ENCODE measurements at places on chromosomes 1 and 21.

DNA sequence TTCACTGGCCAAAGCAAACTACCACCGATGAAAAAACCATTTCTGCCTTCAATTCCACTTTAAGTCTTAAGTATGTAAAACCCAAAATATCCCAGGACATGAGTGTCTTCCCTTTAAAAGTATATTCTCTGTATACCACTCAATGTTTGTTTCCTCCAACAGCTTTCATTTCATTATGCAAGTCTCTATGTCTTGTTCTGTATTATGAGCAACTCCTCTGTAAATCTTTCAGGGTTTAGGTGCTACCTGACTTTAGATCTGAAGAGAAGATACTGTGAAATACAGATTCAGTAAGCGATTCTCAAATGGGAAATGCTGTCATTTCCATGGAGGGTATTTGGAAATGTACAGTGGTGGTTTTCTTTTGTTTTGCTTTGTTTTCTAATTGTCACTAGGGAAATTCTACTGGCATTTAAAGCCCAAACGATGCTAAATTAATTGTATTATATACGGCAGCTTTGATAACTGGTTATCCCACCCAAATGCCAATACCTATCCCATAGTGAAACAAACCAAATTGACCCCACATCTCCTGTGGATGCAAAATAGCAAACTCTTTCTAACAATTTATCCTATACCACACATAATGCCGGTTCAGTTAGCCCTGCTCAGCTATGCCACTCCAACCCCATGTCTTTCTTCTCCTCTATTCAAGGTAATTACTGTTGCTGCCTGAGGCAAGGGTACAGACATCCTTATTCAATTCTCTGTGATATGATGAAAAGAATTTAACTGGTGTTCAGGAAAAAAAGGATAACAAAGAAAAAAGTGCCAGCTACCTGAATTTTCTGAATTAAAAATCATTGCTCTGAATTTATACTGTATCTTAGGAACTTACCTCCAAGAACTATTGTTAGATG lies 182.8 kb downstream of the EIF4G3 start:
- no peak for DNase-seq

GRCh38 chr1:230215529-230215928 lies 148.5 kb downstream of the GALNT2 start:
- no peak for DNase-seq

DNA sequence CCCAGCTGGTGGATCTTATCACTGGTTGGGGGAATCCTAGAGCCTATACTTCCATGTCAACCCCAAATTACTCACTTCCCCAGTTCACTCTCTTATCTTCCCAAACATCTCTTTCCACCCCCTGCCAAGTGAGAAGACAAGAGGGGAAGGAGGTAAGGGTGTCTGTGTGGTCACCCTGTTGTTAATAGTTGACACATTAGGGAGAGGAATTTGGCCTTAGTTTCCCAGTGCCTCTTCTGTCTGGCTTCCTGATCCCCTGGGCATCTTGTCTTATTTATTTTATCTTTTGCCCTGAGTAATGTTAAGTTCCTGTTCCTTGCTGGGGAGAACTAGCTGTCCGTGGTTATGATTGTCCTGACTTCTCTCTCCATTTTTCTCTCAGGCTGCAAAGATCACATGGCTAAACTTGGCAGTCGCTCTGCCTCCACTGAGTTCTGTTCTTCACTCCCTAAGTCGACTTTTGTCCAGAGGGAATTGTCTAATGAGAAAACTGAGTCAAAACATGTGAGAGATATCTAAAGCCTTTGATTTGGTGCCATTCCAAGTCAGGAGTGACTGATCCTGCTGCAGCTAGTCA lies 157.1 kb upstream of the SYT6 start:
- no peak for DNase-seq

DNA sequence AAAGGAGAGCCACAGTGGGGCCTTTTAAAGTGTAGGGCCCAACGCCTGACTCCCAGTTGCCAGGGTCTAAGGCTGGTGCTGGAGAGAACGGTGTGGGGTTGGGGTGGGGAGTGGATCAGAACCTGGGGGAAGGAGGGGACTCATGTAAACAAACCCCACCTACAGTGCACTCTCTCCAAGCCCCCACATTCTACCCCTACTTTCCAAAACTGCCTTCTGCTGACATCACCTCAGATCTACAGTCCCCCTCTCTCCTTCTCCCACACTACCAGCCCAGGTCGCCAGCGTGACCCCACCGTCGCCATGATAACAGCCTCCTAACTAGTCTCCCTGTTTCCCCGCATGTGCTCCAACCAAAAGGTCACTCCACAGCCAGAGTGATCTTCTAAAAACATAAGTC lies 26.6 kb downstream of the TNNT2 start:
- no peak for DNase-seq

DNA sequence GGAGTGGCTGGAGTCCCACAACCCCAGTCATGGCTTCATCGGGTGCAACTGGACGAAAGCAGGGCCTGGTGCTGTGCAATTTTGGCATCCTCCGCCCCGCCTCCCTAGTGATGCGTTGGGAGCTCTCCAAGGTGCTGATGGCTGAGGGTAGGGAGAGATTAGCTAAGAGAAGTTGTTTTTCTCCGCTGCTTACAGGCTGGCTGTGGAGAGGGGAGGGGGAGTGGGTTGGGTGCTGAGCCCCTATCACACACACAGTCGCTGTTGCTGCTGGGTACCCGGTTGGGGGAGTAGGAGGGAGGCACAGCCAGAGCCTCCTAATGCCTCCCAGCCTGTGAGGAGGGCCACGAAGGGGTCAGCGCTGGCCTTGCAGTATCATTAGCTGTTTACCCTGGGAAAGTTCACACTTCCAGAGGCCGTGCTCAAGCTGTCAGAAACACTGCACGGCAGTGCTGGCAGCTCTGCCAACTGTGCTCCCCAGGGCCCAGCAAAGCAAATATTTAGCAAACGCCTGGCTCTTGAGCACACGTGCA lies 110.0 kb downstream of the GRIK3 start:
- peak; percentile 63 for DNase-seq

DNA sequence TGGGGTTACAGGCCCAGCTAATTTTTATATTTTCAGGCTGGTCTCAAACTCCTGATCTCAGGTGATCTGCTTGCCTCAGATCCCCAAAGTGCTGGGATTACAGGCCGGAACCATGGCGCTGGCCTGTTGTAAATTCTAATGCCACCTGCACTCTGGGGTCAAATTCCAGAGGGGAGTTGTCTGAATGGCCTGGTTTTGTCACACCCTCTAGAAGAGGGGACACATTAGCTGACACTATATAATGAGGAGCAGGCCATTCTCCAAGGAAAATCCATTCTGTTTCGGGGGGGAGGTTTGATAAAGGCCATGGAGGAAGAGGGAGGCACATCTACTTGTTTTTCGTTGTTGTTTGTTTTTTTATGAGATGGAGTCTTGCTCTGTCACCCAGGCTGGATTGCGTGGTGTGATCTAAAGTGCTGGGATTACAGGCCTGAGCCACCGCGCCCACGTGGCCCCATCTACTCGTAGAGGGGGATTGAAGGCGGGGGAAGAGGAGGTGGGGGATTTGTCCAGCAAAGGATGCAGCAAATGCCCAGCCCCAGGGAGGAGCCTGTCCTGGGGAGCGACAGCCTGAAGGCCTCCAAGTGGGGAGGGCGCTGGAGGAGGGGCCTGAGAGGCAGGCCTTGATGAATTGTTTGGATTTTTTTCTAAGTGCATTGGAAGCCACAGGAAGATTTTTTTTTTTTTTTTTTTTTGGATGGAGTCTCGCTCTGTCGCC lies 78.4 kb upstream of the SLC45A1 start:
- DNase-seq, result no peak

DNA sequence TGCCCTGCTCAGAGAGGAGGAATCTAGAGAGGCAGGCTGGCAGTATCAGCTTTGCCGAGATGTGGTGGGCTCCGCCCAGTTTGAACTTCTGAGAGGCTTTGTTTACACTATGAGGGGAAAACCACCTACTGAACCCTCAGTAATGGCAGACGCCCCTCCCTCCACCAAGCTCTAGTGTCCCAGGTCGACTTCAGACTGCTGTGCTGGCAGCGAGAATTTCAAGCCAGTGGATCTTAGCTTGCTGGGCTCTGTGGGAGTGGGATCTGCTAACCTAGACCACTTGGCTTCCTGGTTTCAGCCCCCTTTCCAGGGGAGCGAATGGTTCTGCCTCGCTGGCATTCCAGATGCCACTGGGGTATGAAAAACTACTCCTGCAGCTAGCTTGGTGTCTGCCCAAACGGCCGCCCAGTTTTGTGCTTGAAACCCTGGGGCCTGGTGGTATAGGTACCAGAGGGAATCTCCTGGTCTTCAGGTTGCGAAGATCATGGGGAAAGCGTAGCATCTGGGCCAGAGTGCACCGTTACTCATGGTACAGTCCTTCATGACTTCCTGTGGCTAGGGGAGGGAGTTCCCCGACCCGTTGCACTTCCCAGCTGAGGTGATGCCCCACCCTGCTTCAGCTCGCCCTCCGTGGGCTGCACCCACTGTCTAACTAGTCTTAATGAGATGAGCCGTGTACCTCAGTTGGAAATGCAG lies 43.6 kb downstream of the C21orf91 start:
- DNase-seq, result no peak

GRCh38 chr1:3733883-3734589 lies 18.2 kb upstream of the CCDC27 start:
- DNase-seq, result no peak

DNA sequence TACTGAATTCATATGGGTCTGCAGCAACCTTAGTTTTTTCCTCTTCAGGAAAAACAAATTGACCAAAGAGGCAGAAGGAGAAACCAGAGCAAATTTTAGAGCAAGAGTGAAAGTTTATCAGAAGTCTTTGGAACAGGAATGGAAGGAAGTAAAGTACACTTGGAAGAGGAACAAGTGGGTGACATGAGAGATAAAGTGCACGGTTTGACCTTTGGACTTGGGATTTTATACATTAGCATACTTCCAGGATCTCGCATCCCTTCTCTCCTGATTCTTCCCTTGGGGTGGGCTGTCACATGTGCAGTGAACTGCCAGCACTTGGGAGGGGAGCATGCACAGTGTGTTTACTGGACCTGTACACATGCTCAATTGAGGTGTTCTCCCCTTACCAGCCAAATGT lies 754.8 kb upstream of the ADAMTS5 start:
- DNase-seq, result no peak

DNA sequence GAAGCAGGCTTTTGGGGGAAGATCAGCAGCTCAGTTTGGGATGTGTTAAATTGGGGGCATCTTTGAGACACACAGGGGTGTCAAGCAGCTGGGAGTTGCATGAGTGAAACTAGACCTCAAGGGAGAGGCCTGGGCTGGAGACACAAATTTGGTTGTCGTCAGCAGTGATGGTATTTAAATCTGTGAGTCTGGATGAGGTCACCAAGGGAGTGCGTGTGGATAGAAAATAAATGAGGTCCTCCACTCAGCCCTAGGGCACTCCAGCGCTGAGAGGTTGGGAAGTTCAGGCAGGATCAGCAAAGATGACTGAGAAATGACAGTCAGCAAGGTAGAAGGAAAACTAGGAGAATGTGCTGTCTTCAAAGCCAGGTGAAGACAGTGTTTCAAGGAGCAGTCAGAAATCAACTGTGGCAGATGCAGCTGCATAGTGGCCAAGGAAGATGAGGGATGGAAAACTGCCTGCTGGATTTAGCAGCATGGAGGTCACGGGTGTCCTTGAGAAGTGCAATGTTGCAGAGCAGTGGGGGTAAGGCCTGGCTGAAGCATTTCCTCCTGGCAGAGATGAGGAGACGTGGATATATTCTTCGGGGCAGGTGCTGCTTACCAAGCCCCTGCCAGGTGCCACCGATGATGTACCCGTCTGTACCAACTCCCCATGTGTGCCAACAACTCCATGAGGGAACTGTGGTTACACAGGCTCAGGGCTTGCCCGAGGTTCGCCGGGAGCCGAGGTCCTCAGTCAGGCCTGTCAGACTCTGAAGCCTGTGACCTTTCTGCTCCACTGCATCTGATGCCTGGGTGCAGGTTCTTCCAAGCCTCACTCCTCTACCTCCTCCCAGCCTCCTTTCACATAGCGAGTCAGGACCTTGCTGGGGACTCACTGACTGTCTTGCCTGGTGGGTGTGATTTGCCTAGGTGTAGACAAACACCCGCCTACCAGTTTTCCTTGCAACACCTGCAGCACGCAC lies 11.3 kb downstream of the MAP7D1 start:
- no peak for DNase-seq

GRCh38 chr1:68758666-68759209 lies 261.9 kb upstream of the DEPDC1 start:
- no peak for DNase-seq

DNA sequence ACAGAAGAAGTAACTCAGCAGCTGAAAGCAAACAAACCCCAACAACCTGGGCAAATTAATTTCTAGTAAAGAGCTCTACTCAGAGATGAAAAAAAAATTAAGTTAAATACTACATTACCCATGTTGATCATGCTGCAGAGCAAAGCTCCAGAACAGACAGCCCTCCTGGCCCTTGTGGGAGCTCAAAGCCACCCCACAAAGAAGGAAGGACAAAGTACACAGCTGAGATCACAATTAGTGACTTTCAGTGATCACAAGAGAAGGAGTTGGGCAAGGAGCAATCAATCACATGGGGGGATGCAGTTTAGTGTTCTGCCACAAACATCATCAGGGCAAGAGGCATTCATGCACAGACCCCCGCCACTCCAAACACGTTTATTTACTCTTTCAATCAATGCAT lies 114.2 kb downstream of the DAB1 start:
- DNase-seq, result no peak

DNA sequence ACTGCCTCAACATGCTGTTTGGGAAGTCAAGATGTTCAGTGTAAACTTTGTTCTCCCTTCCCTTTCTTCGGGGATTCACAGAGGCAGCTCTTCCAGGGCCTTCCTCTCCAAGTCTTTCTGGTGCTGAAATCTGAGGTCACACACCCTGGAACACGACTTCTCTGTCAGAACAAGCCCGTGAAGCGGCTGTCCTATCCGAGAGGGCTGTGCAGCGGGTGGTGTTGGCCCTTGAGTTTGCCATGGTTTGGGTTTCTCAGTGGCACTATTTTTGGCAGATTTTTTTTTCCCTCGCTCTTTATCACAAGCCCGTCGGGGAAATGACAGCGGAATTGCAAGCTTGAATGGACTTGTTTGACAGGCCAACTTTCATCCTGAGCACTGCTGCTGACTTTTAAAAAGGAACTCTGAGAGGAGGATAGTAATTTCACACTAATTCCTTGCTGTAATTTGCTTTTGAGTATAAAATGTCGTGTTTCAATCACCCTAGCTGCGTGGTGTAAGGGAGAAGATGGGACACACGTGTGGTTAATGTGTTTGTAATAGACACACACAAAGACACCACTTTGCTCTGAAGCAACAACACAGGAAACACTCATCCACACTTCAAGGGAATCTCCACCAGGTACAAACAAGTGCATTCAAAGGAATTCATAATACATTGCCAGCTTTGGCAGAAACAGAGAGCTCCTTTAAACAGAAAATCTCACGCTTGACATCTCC lies 60.1 kb upstream of the TARBP1 start:
- no peak for DNase-seq

- DNase-seq, result no peak
These were observed 1077.3 kb downstream of the KCNT2 start for GRCh38 chr1:195530961-195531360.

DNA sequence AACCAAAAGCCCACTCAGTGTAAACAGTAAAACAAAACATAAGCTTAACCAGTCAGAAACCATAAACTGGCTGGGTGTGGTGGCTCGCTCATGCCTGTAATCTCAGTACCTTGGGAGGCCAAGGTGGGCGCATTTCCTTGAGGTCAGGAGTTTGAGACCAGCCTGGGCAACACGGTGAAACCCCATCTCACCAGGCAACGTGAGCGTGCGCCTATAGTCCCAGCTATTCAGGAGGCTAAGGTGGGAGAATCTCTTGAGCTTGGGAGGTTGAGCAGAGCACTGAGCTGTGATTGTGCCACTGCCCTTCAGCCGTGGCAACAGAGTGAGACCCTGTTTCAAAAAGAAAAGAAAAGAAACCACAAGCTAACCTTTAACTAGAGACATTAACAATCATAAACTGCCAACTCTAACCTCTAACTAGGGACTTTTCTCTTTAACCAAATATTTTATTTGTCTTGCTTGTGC lies 13.1 kb upstream of the PRRC2C start:
- no peak for DNase-seq

- DNase-seq, result no peak
These were observed 150.0 kb downstream of the LRIG2 start for GRCh38 chr1:113223040-113223439.
